Activated naive CD8-positive, alpha-beta T cell treated with anti-CD3 and anti-CD28 coated beads, Interleukin-2, amount 10 ng/mL, durations not matched to agents 7 days and 5 days (primary cell): ENCODE measurements at places on chromosomes 7 and 10. TPM values are rescaled to one million over a fixed set of nuclear protein-coding genes. Genes with fewer than 3 reads are reported as not detected.

The CYP2C19 gene
- total RNA-seq = not detected

DNA sequence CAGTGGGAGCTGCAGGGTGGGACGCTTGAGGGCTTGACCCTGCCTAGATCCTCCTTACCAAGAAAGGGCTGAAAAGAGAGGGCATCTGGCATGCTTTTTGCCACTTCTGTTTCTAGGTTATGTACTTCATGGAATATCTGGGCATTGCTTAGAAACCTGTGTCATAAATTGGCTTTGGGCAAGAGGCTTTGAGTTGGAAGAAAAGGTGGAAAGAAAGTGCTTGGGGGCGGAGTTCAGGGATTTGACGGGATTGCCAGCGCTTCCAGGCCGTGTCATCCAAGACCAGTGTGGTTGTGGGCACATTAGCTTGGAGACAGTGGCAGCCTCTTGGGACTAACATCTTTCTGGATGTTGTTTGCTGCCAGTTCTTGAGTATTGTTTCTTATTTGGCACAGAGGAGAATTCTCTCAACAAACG lies 825 bp downstream of the ZNF862 start:
- DNase-seq = no peak
- peaks cover 10% of the 10 kb centered on the region for H3K27me3 ChIP-seq
- peak overlapping the region; percentile 75 for H3K27ac ChIP-seq
- peaks cover 7% of the 10 kb centered on the region for H3K36me3 ChIP-seq
- H3K4me3 ChIP-seq = peak overlapping the region; percentile 88

GRCh38 chr10:14618674-14619073 lies 156.0 kb downstream of the FAM107B start:
- H3K36me3 ChIP-seq = no peaks in the 10 kb centered on the region
- H3K27ac ChIP-seq = no peak overlapping the region
- peaks cover 14% of the 10 kb centered on the region for H3K4me1 ChIP-seq
- no peak for DNase-seq
- H3K27me3 ChIP-seq = no peaks in the 10 kb centered on the region
- no peak overlapping the region for H3K4me3 ChIP-seq

DNA sequence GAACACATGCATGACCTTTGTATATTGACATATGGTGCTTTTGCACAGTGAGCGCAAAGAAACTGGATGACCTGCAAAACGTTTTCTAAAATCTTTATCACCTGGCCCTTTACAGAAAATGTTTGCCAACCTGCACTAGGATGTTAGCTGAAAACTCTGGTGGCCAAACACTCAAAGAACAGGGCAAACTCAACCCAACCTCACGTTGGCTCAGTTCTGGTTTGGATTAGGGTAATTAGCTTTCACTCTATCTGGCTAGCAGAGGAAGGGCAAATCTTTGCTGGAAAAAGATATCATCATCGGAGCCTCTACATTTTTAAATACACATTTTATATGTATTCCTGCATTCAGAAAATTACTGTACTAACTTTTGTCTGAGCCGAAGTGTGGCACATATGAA lies 688.9 kb downstream of the PHTF2 start:
- H3K27me3 ChIP-seq = no peaks in the 10 kb centered on the region
- H3K4me1 ChIP-seq = no peaks in the 10 kb centered on the region
- H3K27ac ChIP-seq = no peak overlapping the region
- DNase-seq = no peak
- H3K4me3 ChIP-seq = no peak overlapping the region
- no peaks in the 10 kb centered on the region for H3K36me3 ChIP-seq

The FAM180A gene
- not detected for total RNA-seq

The SVOPL gene
- total RNA-seq = 4.9 TPM

DNA sequence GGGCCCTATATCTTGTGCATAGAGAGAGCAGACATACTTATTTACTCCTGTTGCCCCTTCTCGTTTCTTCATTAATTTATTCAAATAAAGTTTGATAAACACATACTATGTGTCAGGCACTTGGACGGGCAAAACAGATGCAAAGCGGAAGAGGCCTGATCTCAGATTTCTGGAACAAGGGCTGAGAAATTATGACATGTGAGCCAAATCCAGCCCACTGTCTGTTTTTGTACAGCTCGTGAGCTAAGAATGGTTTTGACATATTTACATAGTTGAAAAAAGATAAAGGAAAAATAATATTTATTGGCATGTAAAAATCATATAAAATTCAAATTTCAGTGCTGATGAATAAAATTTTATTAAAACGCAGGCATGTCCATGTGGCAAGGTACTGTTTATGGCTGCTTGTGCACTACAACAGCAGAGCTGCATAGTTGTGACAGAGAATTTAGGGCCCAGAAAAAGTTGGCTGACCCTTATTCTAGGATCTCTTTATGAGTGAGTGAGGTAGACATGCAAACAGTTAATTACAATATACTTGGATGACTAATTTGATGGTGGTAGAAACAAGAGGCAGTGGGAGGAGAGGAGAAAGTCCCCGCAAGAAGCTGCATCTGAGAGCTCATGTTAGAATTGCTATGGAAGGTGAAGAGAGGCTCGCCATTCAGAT lies 68.1 kb upstream of the ITPRID1 start:
- no peaks in the 10 kb centered on the region for H3K4me1 ChIP-seq
- H3K27ac ChIP-seq = no peak overlapping the region
- H3K4me3 ChIP-seq = no peak overlapping the region
- DNase-seq = no peak
- no peaks in the 10 kb centered on the region for H3K27me3 ChIP-seq

DNA sequence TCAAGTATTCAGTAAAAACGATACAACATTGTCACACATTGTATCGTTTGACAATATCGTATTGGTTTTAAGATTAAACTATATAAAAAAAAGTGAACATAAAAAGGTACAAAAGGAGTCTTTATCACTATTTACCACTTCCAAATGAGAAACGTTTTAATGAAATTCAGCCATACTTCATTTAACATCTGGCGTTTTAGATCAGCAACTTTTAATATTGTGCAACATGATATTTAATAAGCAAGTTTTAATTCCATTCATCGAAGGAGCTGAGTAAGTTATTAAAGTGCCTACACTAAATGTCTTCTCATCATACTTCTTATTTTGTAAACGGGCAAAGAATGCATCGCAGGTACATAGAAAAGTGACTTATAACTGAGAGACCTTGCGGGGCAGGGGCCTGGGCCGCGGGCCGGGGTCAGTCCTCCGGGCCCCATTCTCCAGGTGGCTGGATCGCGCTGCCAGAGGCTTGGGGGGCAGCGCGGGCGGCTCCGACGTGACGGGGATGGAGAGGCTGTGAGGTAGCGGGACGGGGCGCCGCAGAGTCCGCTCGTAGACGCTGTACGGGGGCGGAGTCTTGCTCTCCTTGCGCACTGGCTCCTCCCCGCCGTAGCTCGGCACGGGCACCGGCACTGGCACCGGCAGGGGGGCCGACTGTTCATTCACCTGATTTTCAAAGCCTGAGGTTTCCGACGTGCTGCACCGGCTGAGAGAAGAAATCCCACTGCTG lies 165.8 kb upstream of the IMMP2L start:
- H3K27ac ChIP-seq = no peak overlapping the region
- no peaks in the 10 kb centered on the region for H3K4me1 ChIP-seq
- no peaks in the 10 kb centered on the region for H3K36me3 ChIP-seq
- H3K27me3 ChIP-seq = peaks cover 3% of the 10 kb centered on the region

GRCh38 chr10:92241158-92241500 lies 49.7 kb downstream of the CPEB3 start:
- peaks cover 7% of the 10 kb centered on the region for H3K27me3 ChIP-seq
- no peak for DNase-seq
- H3K4me3 ChIP-seq = peak overlapping the region; percentile 87
- H3K27ac ChIP-seq = no peak overlapping the region

- peak overlapping the region; percentile 14 for H3K27ac ChIP-seq
- no peaks in the 10 kb centered on the region for H3K36me3 ChIP-seq
- DNase-seq = no peak
- peaks cover 33% of the 10 kb centered on the region for H3K4me1 ChIP-seq
Measured at GRCh38 chr7:23373151-23374004, 74.2 kb downstream of the MALSU1 start.

- H3K4me1 ChIP-seq = peaks cover 27% of the 10 kb centered on the region
- peak overlapping the region; percentile 96 for H3K4me3 ChIP-seq
- H3K27ac ChIP-seq = peak overlapping the region; percentile 99
- peaks cover 21% of the 10 kb centered on the region for H3K36me3 ChIP-seq
Measured at GRCh38 chr10:101818872-101819633, 809 bp upstream of the OGA start.
